ENCODE measurements at places on chromosomes 2 and 18. TPM values are rescaled to one million over a fixed set of nuclear protein-coding genes. Genes with fewer than 3 reads are reported as not detected.

The PLCL1 gene
- 0.32 TPM for total RNA-seq

The SNORC gene
- total RNA-seq: 3.0 TPM

The TIA1 gene
- total RNA-seq: 273 TPM

The EIF4E2 gene
- total RNA-seq: 89.0 TPM

The RTKN gene
- total RNA-seq: 62.0 TPM

The COL4A3 gene
- not detected for total RNA-seq

The EVA1A gene
- 3.8 TPM for total RNA-seq

The EN1 gene
- 12.6 TPM for total RNA-seq

The DPY30 gene
- 85.1 TPM for total RNA-seq

DNA sequence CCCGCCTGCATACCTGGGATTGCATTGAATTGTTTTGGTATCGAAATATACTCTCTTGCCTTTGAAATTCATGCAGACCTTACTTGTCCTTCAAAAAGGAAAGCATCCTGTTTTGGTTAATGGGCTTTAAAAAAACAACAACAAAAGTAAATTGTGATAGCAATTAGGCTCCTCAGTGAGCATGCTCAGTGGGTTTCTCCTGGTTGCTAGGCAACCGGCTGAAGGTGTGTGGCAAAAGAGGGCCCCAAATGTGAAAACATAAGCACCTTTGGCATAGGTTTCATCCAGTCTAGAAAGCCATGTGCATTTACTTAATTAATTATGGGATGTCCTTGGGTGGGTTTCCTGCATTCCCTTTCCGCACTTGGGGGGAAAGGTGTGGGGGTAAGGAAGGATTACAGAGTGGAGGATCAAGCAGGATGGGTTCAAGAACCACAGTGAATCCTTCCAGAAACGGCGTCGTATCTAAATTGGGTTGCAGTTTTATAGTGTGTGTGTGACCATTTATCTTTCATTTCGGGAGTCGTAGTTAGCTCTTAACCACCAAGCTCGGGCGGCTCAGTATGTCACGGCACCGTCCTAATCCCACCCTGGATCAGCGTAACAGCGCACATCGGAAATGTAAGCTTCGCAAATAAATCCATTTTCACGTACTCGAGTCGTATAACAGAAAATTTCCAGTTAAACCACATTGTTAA, 274.9 kb upstream of the TCF4 start:
- DNase-seq: no peak

DNA sequence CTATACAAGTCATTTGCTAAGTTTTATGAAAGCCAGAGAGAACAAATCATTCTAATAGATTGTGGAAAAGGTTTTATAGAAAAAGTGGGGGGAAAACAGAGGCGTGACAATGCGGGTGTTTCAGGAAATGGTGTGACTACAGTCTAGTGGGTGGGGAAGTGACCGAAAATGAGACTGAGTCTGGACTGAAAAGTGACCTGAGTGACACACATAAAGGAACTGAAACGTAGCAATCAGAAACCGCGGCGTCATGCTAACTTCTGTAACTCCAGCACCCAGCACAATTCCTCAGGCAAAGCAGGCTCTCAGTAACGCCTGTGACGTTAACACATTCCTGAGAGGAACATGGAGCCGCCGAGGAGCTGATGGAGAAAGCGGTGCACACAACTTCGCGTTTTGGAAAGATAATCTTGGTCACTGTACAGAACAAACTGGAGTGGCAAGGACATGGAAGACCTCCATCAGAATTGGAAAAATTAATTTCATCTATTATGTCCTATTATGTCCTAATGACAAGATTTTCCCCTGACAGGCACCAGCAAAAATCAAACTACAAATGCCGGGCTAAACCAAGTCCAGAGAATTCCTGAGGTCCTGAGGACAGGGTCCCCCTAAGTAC, 1.4 kb upstream of the CD226 start:
- no peak for DNase-seq

DNA sequence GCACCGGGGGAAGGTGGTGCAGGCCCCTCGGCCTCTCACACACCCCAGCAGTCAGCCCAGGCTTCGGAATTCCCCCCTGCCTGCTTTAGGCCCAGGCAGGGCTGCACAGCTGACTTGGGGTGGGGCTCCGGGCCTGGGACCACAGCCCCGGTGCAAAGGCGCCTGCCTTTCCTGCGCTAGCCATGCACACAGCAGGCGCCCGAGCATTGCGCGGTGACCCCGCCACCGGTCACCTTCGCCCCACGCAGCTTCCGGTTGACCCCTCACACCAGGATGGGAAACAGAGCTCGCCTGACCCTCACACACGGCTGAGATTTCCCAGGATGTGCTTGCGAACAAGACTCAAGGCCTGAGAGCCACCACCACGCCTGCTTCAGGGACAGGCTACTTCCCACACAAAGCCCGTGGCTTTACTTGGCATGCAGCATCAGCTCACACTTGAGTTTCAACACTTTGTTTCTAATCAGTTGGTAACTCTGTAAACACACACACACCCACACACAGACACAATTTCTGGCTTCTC, 46.0 kb downstream of the SLC66A2 start:
- DNase-seq: no peak

- DNase-seq: no peak
Measured at GRCh38 chr18:9862686-9863085, 23.1 kb upstream of the TXNDC2 start.

DNA sequence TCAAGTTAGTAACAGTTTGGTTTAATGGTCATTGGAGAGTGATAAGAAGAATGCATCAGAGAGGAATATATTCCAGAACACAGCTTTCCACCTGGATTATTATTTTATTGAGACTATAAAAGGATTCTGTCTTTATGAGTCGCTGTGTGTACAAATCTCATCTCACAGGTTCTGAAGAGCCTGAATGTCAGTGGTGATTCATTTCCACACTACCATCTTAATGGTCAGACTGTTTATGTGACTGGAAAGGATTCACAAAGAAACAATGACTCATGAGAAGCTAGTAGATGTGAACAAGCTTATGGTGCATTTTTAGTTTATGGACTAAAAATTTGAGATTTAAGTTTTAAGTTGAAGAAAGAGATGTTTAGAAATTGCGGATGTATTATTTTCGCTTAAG, 685.4 kb upstream of the NRXN1 start:
- no peak for DNase-seq

DNA sequence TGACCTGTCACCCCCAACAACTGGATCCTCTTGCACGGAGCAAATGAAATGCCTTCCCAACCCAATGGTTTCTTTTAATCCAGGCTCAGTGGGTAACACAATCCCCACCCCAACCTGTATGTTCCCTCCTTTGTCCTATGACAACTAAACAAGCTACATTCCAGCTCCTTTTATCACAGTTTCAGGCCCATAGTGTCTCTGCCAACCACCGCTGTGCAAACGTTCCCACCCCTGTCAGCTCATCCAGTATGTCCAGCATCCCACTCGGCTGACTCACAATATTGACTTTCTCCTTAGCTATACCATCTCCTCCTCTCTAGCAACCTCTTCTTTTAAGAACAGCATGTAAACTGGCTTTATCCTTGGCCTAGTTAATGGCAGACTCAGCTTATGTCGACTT, 117.9 kb upstream of the PPP1CB start:
- DNase-seq: no peak

- no peak for DNase-seq
Measured at GRCh38 chr2:162480067-162480466, 136.1 kb downstream of the GCA start.

GRCh38 chr18:47817017-47817794, 113.3 kb downstream of the SMAD2 start:
- no peak for DNase-seq

DNA sequence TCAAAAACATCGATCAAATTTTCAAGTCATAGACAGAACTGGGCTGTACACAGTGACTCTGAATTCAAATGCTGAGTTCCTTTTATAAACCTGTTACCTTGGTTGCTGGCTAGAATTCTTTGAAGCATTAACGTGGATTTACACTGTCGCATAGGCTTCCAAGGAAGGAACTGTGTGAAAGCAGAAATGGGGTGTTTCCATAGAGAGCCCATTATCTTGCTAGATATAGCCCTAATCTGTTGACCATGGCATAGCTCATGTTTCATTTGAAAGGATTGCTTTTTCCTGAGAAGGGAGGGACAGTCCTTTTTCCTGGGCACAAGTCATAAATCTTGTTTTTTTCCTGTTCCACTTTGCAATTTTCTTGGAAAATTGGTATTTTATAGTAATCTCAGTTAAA, 73.8 kb upstream of the NEUROD1 start:
- DNase-seq: no peak

- no peak for DNase-seq
Measured at GRCh38 chr2:159545085-159545484, 71.3 kb downstream of the BAZ2B start.

DNA sequence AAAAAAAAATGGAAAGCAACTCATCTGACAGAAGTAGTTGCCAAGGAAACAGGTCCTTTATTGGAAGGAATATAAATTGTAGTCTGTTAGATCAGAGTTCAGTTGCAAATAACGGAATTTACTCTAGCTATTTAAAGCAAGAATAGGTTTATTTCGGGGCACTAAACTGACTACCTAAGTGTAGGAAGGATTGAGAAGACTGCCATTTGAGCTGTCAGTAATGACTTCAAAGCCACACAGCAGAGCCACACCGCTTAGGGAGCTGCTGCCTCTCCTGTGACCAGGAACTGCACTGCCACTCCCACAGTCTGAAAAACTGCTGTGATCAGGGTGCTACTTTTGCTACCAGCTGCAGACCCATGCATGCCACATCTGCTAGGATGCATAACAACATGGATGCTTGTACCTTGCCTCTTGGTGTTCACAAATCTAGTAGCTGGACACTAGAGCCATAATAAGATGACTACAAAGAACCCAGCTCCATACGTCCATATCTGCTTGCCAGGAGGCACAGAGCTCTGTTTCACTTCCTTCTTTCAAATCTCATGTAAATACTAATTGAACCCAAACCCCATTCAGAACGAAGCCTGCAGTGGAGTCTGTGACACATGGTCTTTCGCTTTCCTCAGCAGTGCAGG, 2.2 kb downstream of the DSG2 start:
- DNase-seq: no peak

- no peak for DNase-seq
Measured at GRCh38 chr2:65960953-65961352, 474.0 kb upstream of the MEIS1 start.

GRCh38 chr2:240135706-240136012, 446 bp downstream of the COPS9 start:
- DNase-seq: no peak

DNA sequence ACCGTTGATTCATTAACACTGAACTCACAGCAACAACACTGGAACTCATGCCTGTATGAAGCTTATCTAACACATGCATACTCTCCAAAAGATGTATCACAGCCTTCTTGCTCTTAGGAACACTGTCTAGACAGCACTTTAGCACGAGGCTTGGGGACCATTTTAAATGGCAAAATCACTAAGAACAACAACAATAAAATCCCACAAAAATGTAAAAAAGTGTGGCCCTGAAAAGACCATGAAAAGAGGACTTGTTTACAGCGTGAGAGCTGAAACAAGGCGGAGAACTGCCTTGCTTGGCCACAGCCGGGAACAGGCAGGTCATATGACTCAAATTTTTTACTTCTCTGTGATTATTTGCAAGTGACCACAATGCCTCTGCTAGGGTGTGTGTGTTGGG, 48.1 kb downstream of the CHN1 start:
- DNase-seq: no peak

DNA sequence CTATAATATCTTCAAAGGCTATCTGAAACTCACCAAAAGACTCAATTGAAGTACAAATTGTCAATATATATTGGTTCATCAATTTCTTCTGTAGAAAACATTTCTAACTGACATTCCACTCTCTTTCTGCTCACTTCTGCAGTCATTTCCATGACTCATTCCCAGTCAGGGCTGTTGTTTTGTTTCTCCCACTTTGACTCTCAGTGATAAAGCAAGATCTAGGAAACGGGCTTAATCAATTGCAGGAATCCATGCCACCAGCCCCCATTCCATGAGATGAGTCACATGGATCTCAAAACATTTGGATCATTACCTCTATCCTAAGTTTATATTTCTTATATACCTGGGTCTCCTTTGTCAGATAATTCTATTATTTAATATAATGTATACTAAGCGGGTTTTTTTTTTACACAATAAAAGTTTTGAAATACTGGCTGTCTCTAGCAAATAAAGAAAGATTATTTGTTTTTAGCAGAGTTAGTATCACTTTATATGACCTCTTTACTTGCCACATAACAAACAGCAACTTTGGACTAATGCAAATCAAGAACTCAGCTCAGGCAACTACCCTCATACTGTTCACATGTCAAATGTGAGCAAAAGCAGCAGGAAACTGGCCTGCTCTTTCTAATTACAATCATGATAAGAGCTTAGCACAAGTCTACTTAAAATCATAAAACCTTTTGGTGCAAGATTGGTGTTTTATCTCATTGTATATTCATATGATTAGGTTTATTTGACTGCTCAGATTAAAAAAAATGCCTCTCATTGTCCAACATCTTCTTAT, 251.1 kb upstream of the PIK3C3 start:
- no peak for DNase-seq

DNA sequence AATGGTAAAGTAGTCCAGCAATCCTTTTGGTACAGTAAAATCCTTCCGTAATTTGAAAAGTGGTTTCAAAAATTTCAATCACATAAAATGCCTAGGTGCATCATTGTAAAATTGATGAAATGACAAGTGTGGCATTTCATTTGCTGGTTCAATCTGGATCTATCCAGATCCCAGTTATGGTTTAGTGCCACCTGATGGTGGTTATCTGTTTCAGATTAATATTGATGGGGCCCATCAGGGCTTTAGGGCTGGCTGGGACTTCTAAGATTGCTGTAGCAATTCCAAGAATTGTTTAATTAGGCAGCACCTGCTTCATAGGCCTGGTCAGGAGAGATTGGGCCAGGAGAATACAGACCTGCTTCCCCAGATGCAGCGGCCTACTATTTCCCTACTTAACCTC, 55.5 kb upstream of the PIK3C3 start:
- no peak for DNase-seq

DNA sequence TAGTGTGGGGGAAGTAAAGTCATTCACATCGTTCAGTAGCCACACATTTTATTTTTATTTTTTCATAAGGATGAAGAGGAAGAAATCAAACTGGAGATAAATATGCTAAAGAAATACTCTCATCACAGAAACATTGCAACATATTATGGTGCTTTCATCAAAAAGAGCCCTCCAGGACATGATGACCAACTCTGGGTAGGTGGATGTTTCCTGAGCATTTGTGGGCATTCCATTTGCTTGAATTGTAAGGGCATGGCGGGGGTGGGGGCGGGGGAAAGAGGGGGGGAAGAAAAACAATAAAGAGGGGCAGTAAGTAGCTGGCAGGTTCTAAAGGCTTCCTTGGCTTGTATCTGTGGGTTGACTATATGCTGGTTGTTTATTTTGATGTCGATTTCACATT, 126.4 kb downstream of the MAP4K4 start:
- no peak for DNase-seq
